ENCODE measurements at places on chromosomes 12 and 14. TPM values are rescaled to one million over a fixed set of nuclear protein-coding genes. Genes with fewer than 3 reads are reported as not detected.

DNA sequence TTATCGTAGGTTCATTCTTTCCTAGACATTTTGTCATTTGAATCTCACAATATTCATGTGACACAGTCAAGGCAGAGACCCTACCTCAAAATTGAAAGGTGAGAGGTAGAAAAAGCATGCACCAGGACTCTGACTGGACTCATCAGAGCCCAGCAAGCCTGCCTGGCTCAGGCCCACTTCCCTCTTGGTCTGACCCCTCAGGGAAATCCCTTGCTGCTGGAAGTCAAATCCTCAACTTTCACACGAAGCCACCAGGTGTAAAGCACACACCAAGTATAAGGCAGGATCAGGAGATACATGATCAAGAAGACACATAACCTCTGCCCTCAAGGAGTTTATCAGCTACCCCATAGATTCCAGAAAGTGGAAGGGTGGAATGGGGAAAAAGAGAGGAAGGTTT lies 18.8 kb downstream of the NIN start:
- DNase-seq = no peak

- DNase-seq = no peak
Observed at GRCh38 chr14:49527221-49527620, 59.0 kb downstream of the RPS29 start.

GRCh38 chr12:55420307-55420962 lies 5.6 kb upstream of the OR6C76 start:
- no peak for DNase-seq

DNA sequence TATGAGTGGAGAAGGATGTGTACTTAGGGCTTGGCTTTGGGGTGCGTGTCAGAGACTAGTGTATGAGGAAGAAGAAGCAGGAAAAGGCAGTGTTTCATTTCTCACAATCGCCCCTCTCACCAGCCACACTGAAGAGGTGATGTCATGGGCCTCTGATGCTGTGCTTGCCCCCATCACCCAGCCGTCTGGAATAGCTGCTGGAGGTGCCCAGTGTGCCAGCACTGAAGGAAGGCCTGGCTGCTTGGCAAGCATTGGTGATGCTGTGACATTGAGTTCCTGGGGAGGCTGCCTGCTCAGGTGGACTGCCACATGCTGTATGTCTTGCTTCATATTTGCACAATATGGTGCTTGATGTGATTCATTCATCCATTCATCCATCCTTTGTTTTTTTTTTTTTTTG lies 56.2 kb downstream of the CRADD start:
- DNase-seq = no peak

DNA sequence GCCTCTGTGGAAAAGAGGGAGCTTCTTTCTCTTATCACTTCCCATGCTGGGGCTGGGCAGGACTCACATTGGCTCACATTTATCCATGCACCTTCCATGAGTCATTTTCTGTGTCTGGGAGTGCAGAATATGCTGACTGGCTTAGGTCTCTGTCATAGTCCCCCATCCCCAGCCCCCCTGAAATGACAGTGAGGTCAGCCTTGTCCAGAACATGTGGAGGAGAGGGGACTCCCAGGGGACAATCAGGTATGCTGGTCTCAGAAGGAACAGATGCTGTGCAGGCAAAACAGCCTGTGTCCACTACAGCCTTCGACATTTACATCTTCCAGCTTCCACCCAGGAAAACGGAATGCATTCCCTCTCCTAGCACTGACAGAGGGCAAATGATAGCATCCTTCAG lies 35.0 kb downstream of the ADGRD1 start:
- DNase-seq = no peak

Gene ADAMTS20
- not detected for total RNA-seq

GRCh38 chr14:90820958-90821357 lies 4.7 kb upstream of the TTC7B start:
- DNase-seq = peak; percentile 27

DNA sequence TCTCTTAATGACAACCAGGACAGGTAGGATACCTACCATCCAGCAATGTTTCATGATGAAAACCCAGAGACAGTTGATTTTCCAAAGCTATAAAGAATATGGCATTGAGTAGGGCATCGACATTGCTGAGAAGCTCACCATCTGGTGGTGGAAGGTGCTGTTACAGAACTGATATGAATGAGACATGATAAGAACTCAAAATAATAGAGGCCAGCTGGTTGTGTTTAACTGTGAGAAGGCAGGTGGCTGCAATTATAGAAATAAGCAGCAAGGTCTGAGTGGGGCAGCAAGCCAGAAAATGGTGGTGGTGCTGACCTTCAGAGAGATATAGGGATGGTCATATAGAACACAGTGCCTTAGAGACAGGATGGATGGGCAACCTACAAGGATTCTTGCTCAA lies 449.7 kb downstream of the BTG1 start:
- no peak for DNase-seq

- no peak for DNase-seq
Observed at GRCh38 chr14:69561893-69562292, 12.8 kb downstream of the CCDC177 start.

- peak; percentile 14 for DNase-seq
Observed at GRCh38 chr12:116879509-116880212, 1.6 kb downstream of the HRK start.

DNA sequence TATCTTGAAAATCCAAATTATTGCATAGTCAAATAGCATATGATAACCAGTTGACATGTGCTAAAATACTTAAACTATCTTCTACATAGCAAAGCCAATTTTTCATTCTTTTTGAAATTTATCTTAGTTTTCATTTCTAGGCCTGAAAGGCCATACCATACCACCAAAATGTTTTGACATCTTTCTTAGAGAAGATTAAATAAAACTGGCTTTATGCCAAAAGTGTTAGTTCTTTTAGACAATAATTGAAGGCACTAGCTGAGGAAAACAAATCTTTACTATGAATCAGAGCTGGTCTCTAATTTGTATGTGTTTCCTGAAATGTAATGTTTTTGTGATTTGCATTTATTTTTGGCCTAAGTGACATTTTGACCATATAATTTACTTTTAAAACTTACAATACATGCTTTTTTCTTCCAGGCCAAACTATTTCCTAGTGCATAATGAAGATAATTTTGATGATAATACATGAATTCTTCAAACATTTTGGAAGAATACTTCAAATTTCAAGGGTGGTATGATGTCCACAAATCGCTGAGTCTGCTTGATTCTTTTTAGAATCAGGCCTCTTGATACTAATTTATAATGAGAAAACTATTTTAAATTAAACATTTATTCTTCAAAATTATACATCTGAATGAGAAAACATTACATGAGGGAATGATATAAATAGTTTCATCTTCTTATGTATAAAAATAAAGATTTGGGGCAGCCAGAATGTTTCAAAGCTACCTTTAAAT lies 6.5 kb upstream of the KCNMB4 start:
- DNase-seq = no peak

- no peak for DNase-seq
Observed at GRCh38 chr12:124573839-124574786, 6.7 kb upstream of the NCOR2 start.

GRCh38 chr12:40336573-40337199 lies 111.9 kb downstream of the LRRK2 start:
- no peak for DNase-seq

Gene SRRM4
- not detected for total RNA-seq

- no peak for DNase-seq
Observed at GRCh38 chr12:120720234-120720986, 5.2 kb upstream of the ACADS start.

Gene SERPINA12
- total RNA-seq = not detected

DNA sequence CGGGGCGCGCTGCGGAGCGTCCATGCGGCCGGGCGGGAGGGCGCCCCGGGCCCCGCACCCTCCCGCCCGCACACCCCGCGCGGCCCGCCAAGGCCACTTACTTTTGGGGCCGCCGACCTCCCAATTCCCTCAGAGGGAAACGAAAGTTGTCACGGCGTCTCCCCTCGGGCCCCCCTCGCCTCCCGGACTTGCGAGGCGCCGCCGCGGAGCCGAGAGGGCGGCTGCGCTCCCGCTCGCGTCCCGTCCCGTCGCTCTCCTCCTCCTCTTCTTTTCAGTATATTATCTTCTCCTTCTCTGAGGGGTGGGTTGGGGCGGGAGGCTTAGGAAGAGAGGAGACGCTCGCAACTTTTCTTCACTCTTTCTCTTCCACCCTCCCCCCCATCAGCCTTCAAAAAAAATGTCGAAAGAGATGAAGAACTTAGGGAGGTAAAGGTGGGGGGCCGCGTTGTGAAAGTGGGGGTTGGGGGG lies 613 bp downstream of the DUSP16 start:
- DNase-seq = peak; percentile 27

GRCh38 chr12:29395356-29395755 lies 14.4 kb upstream of the ERGIC2 start:
- no peak for DNase-seq

DNA sequence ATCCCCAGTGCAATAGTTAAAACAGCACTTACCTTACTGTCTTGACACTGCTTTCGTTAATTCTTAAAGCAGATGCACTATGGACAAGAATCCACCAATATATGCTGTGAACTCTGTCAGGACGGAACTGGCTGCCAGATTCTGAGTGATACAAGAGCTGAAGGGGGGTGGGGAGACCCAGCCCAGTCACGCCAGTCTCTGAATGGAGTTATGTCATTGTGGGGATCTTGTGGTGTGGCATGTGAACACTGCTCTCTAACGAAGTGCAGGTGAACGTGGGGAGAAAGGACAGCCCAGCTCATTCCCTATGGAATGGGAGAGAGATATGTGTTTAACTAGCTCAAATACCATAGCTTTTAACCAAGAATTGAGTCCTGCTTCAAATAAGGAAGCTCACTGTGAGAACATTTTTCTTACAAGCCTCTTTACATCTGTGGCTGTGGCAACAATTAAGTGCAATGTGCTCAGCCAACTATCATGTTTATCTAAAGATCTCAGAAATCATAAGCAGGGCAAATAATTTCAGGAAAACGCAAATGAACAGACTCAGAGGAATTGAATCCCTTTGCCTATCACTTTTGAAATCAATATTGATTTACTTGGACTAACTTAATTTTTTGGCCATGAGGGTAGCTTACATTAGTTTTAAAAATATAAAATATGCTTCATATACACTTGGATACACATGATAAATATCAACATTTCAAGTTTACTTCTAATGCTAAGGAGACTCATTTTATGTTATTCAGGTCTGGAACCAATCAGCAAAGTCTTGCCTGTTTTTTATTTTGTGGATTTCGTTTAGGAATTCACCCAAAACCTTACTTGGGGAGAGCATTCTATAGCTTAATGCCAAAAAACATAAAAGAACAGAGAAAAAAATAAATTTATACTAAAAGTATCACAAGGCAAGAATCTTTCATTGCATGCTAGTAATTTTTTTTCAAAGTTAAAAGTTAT lies at the start of gene LUM:
TSS of gene LUM (minus strand) at position 129 of the 960 bp plus-strand sequence. CDS start 2,515 bp downstream, outside the sequence.
- no peak for DNase-seq

Gene DPF3
- total RNA-seq = 7.1 TPM

Gene TMED10
- 245 TPM for total RNA-seq

Measured in transverse colon (tissue), 4 donors.